Osteoblast (primary cell): ENCODE measurements at places on chromosomes 7 and 10. TPM values are rescaled to one million over a fixed set of nuclear protein-coding genes. Genes with fewer than 3 reads are reported as not detected.

The SLC26A3 gene
- not detected in 2 replicates for total RNA-seq

DNA sequence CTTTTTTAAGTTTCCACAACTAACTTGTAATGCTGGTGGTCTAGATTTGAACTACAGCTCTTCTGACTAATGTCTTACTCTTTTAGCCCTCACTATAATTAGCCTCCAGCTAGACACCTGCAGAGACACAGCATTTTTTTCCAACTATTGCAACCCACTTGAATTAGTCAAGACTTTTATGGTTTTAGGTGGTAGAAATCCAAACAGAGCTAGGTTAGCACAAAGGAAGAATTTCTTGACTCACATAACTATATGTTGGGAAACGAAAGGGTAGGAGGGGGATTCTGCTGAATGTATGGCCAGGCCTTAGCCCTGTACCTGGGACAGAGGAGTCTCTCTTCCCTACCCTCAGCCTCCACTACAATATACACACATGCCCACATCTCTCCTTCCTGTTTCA lies 586.1 kb downstream of the INHBA start:
- DNase-seq, result no peak

The RBM20 gene
- under 0.01 TPM in 1 of 2 replicates, not detected in the other for total RNA-seq

- DNase-seq, result no peak
Observed at GRCh38 chr7:5457245-5457735, 33.7 kb upstream of the TNRC18 start.

GRCh38 chr7:69177941-69178494 lies 420.3 kb upstream of the AUTS2 start:
- DNase-seq, result no peak

DNA sequence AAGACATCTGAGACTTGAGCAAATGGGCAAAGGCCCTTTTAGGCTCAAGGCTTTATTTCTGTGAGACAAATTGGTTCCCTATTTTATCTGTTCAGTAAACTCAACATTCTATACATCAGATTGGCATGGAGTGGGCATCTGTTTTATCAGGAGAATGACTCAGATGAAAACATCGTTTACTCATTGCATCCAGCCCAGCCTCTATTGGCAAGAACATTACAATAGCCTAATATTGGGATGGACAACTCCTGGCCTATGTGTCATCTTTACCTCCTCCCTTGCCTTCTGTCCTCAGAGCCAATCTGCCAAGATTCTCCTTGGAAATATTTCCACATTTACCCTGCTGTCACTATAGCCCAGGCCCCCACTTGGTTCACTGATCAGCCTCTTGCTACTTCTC lies 5.5 kb upstream of the BLNK start:
- no peak for DNase-seq

GRCh38 chr10:129532838-129533237 lies 65.8 kb downstream of the MGMT start:
- DNase-seq, result peak; percentile 72

DNA sequence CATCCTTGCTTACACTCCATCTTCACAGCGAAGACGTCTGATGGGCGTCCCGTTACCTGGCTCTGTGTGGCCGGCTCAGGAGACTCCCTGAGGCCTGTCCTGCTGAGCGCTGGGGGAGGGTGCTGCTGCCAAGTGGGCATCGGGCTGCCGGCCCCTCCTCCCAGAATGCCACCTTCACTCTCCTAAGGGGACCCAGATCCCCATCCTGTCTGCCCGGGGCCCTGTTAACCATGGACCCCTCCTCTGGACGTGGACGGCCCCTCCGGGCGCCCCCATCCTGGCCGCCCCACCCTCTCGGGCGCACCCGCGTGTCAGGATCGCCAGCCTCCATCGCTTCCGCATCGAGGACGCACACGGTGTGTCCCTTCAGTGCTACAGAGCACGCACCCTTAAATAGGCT lies 7.3 kb upstream of the FOXL3 start:
- peak; percentile 65 for DNase-seq
